ENCODE measurements at places on chromosomes 5 and 9.
A peak's percentile ranks its signal among the peaks of the same experiment; 100 is the strongest.

- peak; percentile 49 for DNase-seq
Observed at GRCh38 chr5:7886849-7887475, 18.0 kb downstream of the MTRR start.

- DNase-seq = no peak
Observed at GRCh38 chr5:13188371-13188770, 756.1 kb downstream of the DNAH5 start.

DNA sequence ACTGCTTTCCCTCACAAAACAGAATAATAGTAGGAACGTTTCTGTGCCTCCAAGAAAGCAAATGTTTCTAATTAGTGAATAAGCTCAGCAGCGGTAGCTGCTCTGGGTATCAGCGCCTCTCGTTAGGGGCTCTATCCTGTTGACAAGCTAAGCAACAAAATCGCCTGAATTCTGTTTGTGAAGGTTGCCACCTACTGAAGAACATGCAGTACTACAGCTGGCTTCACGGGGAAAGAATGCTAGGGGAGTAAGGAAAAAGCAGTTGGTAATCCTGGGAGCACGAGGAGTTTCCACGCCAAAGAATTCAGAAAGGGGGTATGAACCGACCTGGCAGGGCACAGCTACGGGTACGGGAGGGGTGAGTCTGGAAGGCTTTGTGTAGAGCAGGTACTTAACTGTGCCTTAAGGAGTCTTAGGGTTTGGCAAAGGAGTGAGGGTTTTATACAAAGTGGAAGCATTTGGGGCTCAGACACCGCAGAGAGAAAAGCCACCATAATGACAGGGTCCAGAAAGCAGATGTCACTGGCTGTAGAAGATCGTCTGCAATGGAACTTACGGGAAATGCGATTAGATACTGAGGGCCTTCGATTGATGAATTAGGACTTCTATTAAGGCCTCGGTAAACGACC is 171.7 kb downstream of the TTC39B start:
- DNase-seq = peak; percentile 63

- no peak for DNase-seq
Observed at GRCh38 chr5:1380011-1380817, 35.3 kb upstream of the CLPTM1L start.

GRCh38 chr9:125189011-125189360 is 617 bp downstream of the PPP6C start:
- DNase-seq = no peak

GRCh38 chr5:61053937-61054336 is 108.3 kb downstream of the SMIM15 start:
- DNase-seq = no peak

DNA sequence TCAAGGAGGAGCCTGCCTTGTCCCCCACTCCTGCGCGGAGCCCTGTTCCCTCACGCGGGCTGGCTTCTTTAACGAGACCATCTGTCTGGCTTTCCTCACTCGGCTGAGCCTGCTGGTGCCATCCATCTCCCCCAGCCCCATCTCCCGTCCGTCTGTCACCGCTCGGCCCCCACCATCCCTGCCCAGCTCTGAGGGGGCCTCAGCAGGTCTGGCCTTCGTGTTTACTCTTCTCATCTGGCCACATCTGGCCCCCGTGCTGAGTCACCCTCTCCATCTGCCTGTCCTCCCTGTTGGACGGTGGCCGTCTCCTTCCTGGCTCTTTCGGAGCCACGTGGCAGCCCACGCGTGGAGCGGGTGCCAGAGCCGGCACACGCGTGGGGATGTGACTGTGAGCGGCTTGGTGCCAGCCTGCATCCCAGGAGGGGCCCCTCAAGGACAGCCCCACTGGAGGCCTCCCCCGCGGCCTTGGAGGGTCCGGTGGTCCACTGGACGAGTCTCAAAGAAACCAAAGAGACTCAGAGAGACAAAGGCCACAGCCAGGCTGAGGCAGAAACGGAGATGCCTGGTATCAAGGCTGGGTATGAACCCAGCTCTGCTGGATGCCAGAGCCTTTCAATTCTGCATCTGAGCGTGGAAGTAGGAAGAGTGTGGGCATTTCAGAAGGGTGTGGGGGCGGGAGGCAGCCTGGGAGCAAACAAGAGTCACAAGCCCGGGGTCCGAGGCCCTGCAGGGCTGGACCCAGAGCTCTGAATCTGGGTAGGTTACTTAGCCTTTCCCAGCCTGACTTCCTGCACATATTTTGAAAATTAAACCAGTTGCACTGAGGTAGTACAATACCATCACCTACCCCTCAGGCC is 76.7 kb upstream of the UNC5A start:
- DNase-seq = peak; percentile 30

GRCh38 chr9:73906671-73907070 is 590.5 kb upstream of the RORB start:
- DNase-seq = no peak

DNA sequence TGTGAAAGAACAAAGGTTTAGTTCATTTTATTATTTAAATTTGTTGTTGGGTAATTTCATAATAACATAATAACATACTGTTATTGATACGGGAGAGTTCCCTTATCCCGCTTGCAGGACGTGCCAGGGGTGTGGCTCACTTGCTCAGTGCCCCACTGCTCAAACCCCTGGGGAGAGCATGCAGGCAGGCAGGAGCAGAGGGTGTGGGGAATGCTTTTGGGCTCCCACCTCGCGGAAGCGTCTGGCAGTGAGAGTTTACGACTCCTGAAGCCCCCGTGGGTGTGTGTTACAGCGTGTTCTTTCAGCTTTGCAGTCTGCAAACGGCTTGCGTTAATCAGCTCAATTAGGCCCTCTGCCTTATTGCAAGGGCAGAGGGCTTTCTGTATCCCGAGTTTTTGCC is 675.9 kb downstream of the SEMA5A start:
- DNase-seq = peak; percentile 65

DNA sequence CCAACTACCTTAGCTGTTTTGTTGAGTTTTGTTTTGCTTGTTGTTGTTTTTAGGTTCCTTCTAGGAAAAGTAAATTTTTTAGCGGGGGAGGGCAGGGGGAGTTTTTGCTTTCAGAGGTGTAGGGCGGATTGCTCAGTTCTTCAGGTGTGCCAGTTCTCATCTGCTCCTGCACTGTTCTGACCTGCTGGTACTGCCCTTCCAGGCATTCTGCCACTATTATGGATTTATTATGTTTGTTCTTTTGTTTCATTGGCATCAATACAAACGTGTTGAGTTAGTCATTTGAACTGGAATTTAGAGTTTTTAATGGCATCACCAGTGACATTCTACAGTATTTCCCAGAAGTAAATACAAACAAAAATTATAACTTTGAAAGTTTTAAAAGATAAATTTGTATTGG is 26.0 kb downstream of the ERCC6L2 start:
- DNase-seq = no peak

GRCh38 chr5:32949286-32949970 is 238.3 kb downstream of the NPR3 start:
- DNase-seq = no peak

- DNase-seq = no peak
Observed at GRCh38 chr5:58755397-58755796, 172.5 kb downstream of the RAB3C start.

- DNase-seq = no peak
Observed at GRCh38 chr5:173204185-173204979, 30.6 kb downstream of the NKX2-5 start.

- DNase-seq = no peak
Observed at GRCh38 chr9:29647451-29647850, 2074.2 kb upstream of the C9orf72 start.

DNA sequence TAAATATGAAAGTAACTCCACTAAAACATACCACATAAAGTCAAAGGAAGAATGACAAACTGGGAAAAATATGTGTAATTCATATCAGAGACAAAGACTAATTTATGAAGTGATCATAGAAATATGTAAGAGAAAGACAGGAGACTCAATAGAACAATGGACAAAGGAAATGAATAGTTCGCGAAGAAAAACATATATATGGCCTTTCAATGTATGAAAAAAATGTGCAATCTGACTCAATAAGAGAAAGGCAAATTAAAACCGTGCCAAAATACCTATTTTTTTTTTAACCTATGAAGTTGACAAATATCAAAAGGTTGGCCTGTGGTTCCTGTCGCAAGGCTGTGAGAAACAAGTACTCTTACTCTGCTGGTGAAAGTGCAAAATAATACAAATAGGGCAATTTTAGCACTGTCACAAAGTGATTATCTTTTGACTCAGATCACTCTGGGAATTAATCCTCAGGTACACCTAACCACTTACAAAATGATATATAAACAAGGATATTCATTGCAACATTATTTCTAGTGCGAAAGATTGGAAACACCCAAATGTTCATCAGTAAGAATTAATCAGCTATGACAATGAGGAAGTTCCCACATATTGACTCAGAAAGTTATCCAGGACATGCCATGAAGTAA is 3.7 kb downstream of the C9 start:
- no peak for DNase-seq

- DNase-seq = no peak
Observed at GRCh38 chr5:157050050-157050449, 8.9 kb downstream of the HAVCR1 start.

GRCh38 chr5:31754741-31755675 is 116.1 kb downstream of the PDZD2 start:
- DNase-seq = no peak

DNA sequence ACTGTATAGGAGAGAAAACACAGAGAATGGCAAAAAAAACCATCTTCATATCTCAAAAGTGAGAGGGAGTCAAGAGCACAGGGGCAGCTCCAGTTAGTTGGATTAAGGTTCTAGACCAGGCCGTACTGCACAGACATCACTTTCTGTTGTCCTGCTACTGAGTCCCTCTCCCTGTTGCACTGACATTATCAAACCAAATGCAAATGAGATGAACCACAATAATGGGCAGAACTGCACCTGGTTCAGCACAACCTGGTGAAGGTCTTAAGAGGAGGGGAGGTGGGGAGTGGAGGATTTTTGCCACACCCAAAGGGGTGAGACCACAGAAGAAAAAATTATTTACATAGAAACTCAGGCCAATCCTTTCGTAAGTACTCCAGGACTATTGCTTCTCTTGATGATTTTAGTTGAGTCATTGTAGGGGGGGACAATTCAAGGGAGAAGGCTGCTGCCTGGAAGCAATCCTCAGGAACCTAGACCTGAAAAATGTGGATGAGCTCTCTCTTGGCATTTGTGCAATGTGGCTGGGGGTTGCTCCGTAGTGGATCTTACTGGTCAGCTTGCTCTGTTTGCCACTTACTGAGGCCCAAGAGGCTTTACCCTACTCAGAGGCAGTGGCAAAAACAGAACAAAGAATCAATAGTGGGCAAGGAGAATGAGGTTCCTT is 94.5 kb upstream of the PPP1R2B start:
- no peak for DNase-seq

GRCh38 chr5:82466986-82467561 is 188.9 kb upstream of the RPS23 start:
- DNase-seq = no peak

GRCh38 chr9:6978591-6978990 is 220.8 kb downstream of the KDM4C start:
- no peak for DNase-seq

DNA sequence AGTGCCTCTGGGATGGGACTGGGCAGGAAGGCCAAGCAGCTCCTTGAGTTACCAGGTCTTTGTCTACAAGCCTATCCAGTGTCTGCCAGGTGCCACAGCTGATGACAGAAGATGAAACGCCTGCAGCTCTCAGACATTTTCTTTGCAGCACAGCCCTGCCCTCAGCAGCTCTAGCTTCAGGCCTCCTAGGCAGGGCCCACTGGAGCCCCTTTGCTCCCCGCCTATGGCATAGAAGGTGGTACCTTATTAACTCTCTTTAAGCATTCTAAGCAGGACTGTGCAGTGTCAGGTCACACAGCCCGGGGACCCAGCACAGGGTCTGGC is 1.3 kb upstream of the SKP1 start:
- no peak for DNase-seq
